ENCODE measurements at places on chromosomes 2 and 18.

DNA sequence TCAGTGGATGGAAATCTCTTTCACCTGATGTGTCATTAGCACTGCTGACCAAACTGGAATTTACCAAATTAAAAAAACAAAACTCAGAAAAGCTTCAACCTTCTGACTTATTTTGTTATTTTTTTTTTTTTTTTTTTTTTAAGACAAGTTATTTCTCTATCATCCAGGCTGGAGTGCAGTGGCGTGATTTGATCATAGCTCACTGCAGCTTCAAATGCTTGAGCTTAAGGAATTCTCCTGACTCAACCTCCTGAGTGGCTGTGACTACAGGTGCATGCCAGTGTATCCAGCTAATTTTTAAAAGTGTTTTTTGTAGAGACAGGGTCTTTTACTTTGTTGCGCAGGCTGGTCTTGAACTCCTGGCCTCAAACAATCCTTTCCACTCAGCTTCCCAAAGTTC, 155.6 kb downstream of the LRRTM1 start:
- no peak for DNase-seq

- no peak for DNase-seq
Observed at GRCh38 chr2:29382486-29382885, 267.3 kb downstream of the CLIP4 start.

DNA sequence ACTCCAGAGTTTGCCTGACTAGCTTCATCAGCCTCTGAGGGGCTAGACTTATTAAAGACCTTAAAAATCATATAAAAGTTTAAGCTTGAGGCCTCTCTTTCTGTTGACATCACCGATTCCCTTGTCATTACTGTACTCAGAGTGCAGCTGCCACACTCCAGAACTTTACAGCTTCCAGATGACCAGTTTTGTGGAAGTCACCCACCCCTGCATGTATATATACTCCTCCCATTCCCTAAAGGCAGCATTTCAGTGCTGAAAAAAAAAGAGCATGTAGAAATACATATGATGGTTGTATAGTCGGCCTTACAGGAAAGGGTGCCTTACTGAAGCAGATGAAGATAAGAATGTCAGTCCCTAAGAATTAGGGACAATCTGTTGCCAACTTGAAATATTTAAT, 117.3 kb downstream of the FEZ2 start:
- DNase-seq, result no peak

- DNase-seq, result peak; percentile 69
Observed at GRCh38 chr18:77059294-77059916, 73.2 kb downstream of the MBP start.

GRCh38 chr2:38100328-38100727, 24.4 kb upstream of the CYP1B1 start:
- no peak for DNase-seq

- peak; percentile 34 for DNase-seq
Observed at GRCh38 chr2:163558251-163559021, 177.4 kb downstream of the FIGN start.

DNA sequence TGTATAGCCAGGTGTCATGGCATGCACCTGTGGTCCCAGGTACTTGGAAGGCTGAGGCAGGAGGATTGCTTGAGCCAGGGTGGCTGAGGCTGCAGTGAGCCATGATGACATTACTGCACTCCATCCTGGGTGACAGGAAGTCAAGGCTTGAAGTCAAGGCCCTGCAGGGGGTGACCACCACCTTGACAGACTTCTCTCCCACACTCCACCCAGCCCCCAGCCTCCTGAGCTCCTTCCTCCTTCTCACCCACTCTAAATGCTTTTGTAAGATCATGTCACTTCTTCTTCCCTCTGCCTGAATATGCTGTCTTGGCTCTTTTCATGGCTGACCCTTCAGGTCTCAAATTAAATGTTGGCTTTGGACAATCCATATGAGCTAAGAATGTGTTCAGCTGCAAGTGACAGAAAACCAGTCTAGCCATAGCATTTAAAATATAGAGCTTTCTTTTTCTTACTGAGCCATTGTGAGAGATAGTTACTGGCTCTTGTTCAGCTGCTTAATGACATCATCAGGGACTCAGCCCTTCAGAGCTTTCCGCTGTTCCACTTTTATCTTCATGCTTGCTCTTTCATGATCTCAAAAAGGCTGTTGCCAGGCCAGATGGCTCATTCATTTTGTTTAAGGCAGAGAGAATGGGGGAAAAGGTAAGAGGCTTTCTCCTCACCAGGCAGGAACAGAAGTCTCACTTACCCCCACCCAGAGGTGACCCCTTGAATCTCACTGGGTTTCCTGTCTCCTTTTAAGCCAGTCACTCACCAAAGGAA, 36.7 kb upstream of the TTC39C start:
- no peak for DNase-seq

GRCh38 chr2:40488101-40488601, 36.3 kb upstream of the SLC8A1 start:
- DNase-seq, result no peak

DNA sequence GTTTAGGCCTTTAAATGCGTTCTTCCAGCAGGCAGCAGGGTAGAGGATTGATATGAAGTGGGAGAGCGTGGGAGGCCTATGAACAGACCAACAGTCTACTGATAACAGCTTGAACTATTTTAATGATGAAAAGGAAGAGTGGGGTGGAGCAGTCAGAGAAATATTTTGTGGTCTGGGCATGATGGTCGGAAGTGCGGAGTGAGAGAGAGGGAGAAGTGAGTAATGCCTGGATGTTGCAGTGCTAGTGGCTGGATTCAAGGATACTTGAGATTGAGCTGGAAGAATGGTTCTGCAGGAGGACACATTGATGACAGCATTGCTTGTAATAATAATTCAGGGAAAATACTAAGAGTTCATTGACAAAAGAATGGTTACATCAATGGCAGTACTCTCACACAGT, 151.0 kb upstream of the DAPL1 start:
- no peak for DNase-seq

GRCh38 chr2:151422917-151423439, 13.3 kb downstream of the RIF1 start:
- no peak for DNase-seq

- no peak for DNase-seq
Observed at GRCh38 chr2:28134262-28134812, 243.8 kb downstream of the BABAM2 start.
